ENCODE measurements at places on chromosomes 7 and 10.
A peak's percentile ranks its signal among the peaks of the same experiment; 100 is the strongest.

- DNase-seq, result no peak
These were observed 103.5 kb downstream of the XPNPEP1 start for GRCh38 chr10:109819807-109820206.

DNA sequence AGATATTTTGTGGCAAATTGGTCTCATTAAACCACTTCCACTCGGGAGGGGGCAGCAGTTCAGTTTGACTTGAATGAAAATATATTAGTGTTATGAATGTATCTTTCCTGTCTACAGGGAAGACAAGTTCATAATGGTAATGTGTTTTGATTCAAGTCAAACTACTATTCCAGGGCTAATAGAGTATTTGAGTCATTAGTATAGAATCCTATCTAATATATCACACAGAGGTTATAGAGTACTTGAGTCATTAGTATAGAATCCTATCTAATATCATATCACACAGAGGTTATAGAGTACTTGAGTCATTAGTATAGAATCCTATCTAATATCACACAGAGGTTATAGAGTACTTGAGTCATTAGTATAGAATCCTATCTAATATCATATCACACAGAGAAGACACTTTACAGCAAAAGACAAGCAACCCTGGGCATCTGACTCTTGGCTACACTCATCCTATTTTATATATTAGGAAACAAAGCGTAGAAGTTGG, 199.7 kb upstream of the MAGI2 start:
- DNase-seq, result no peak

DNA sequence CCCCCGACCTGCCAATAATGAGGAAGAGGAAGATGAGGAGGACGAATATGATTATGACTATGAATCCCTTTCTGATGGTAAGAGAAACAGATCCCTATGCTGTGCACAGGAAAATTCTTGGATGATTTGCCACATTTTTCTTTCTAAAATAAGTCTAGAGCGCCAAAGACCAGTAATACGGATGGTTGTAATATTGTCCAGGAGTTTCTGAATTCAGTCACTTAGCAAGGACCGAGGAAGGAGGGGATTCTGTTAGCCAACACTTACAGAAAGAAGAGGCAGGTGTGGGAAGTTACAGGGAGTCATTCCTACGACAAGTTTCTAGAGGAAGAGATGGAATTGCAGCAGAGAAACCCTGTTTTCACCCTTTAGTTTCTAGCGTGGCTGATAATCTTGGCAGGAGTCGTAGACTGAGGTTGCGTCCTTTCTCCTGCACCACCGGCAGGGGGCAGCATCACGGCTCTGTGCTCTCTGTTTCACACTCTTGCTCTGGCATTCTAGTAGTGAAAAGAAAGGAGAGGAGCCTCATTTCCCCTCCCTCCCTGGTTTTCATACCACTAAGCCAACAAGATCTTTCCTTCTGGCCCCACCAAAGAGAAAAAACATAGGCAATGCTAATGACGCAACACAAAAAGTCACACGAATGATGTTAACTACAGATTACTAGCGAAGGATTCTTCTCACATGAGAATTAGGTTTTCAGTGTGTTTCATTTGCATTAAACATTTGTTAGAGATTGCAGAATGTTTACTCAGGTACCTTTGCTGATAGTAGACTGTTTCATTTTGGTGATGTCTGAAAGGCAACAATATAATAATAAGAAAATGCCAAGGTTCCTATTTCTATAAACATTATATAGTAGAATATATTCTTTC, 82.7 kb downstream of the NOC3L start:
- DNase-seq, result no peak

- DNase-seq, result no peak
These were observed 89.6 kb downstream of the DNAJB9 start for GRCh38 chr7:108659261-108659660.

DNA sequence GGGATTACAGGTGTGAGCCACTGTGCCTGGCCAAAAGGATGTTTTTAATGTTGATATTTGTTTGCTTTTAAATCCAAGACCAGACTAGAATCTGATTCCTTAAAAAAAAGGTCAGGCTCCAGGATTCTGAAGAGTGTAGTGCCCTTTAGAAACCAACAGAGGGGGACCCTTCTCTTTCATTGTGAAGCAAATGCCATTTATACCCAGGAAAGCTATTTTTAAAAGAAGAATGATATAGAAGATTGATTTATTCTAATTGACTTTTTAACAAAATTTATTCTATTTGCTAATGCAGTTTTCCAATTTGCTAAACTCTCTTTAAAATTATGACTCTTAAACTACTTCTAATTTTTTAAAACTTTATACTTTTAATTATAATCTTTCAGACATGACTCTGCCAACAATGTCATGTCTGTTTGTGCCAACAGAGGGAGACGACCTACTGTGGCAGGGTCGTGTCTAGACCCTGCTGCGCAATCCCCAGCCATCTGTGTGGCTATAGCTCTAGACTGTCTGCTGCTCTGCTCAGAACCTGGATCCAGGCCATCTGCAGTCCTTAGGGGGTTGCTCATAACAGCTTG, 201.0 kb upstream of the IMMP2L start:
- DNase-seq, result no peak

DNA sequence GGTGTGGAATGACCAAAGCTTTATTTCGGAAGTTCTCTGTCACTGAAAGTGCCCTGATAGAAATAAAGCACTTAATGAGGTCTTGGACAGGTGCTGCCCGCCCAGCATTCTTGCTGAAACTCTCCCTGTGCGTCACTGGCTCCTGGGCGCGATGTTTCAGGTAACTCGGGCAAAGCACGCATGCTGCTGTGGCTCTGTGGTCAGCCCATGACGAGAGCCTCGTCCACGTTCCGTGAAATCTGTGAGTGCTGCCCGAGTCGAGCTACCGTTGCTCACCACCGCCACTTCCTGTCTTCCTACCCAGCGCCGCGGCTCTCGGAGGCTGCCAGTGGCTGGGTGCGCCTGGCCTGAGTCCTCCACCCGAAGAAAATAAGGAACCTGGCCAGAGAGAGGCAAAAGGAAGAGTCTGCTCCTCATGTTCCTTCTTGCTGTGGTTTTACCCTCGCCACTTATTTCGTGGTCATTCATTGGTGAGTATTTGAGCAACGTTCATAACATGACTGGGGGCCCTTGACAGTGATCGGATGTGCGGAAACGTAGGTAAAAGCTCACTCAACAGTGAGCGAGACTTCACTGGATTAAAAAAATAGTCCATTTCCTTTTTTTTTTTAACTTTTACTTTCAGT, 95.5 kb downstream of the MAP3K8 start:
- no peak for DNase-seq

GRCh38 chr7:158549616-158550393, 37.8 kb downstream of the PTPRN2 start:
- peak; percentile 76 for DNase-seq

GRCh38 chr7:140384894-140385545, 13.3 kb downstream of the SLC37A3 start:
- DNase-seq, result no peak

DNA sequence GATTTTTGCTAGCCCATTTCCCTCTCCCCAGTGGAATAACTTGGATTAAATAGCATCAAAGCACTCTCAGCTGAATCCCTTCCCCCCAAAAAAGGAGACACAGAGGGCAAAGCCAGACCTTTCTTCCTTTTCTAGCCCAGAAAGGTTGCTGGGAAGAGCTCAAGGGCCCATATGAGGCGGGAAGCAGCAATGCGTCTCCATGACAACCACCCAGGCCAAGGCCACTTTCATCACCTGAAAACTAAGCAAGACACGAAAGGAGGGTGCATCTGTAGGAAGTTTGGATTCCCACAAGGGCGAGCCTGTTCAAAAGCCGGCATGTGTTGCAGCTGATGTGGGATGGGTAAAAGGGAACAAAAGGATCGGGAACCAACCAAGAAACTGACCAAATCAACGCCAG, 229.1 kb downstream of the PLXNA4 start:
- DNase-seq, result no peak

- DNase-seq, result no peak
These were observed 92.1 kb downstream of the SIRT1 start for GRCh38 chr10:67976292-67977245.

DNA sequence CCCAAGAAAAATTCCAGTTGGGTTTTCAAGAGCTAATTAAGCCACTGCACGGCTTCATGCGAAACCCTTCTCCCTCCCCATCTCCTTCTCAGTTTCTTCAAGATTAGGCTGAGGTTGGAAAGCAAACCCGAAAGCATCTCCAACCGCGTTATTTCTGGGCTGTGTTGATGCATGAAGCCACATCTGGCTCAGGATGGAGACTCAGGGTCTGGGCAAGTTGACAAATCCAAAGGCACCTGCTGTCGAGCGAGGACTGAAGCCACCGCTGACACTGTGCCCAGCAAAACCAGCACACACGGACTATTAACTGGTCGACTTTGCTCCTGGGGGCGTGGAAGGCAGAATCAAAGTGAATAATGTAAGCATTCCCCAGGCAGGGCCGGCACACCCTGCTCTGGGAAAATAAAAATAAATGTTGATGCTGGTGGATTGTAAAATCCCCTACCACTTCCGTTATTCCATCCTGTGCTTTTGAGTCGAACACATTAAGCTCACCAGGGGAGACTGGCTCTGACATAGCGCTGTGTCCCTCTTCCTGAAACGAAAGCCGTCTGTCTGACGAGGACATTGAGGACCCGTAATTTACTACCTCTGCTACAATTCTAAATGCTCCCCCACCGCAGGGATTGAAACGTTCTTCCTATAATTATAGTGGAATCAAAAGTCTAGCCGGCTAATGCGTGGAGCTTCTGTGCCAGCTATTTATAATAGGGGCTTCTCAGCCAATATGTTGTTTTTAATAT, 269.8 kb downstream of the ADARB2 start:
- DNase-seq, result no peak

GRCh38 chr7:112882991-112883390, 92.8 kb upstream of the TMEM168 start:
- no peak for DNase-seq

GRCh38 chr7:122791959-122792545, 89.3 kb upstream of the RNF148 start:
- DNase-seq, result no peak

DNA sequence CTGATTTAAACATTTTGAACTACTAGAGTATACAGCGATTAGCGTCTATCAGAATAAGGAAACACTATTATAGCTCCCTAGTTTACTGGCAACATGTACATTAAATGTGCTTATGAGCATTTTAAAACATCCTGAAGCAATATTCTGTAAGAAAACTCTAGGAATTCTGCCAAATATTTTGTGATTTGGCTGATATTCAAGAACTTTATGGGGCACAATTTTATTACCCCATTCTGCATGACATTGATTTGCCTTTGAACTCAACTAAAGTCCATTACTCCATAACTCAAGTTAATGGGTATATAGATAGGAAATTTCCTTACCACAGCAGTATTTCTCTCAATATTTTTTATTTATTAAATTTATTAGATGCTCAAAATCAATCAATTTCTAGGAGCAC, 369.9 kb upstream of the KCND2 start:
- DNase-seq, result no peak

DNA sequence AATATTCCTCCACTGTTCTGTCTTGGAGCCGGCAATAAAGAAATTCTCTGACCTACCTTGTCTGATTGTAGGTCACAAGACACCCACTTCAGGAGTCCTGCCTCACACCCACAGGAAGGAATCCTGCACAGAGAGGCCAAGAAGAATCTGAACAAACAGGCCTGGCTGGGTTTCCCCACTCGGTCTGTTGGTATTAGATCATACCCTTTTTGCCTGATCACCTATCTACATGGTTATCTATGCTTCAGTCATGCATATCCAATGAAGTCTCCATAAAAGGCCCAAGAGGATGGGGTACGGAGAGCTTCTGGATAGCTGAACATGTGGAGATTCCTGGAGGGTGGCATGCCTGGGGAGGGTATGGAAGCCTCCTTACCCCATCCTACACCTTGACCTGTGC, 12.3 kb downstream of the OGDH start:
- no peak for DNase-seq

DNA sequence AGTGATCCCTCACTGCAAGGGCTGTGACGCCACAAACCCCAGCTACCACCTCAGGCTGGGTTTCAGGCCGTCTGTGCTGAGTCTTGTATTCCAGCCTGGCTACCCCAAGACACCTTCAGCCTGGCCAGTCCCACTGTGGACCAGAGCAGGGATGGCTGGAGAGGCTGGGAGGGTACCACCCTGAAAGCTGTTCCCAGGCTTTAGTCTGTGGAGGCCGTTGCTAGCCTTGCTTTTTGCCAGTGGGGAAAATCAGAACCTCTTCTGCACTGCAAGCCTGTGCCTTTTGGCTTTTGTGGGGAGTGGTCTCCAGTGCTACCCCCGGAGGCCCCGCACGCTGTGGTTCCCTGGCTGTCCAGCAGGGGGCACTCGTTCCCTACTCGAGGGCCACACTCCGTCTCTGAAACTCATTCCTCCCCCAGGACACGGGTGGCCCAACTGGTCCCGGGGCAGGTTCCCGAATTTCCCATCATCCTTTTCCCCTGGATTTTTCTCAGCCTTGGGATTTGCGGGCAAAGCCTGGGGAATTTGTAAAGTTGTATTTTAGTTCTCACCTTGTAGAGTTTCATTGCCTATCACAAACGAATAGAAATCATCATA, 128.4 kb upstream of the BTBD16 start:
- no peak for DNase-seq

- DNase-seq, result no peak
These were observed 86.8 kb upstream of the ZMIZ1 start for GRCh38 chr10:78981970-78982281.

All from chondrocyte (in vitro differentiated cells).